HTR-8/SVneo (cell line): ENCODE measurements at places on chromosomes 5 and 9.

DNA sequence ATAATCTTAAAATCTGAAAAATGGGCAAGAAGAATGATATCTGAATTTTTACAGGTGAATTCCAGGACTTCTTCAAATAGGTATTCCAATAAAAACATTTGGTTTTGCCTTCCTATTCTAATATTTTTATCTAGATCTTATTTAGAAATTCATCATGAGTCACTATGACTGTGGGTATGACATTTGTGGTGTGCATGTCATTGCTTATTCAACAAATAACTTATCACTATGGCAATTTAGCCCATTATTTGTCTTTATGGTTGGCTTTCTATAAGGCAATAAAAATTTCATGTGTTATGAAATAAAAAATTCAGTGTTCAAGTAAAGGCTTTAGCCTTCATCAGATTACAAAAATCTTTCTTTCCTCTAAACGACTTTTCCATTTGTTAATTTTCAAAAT lies 1139.6 kb upstream of the NUDT12 start:
- DNase-seq: no peak

DNA sequence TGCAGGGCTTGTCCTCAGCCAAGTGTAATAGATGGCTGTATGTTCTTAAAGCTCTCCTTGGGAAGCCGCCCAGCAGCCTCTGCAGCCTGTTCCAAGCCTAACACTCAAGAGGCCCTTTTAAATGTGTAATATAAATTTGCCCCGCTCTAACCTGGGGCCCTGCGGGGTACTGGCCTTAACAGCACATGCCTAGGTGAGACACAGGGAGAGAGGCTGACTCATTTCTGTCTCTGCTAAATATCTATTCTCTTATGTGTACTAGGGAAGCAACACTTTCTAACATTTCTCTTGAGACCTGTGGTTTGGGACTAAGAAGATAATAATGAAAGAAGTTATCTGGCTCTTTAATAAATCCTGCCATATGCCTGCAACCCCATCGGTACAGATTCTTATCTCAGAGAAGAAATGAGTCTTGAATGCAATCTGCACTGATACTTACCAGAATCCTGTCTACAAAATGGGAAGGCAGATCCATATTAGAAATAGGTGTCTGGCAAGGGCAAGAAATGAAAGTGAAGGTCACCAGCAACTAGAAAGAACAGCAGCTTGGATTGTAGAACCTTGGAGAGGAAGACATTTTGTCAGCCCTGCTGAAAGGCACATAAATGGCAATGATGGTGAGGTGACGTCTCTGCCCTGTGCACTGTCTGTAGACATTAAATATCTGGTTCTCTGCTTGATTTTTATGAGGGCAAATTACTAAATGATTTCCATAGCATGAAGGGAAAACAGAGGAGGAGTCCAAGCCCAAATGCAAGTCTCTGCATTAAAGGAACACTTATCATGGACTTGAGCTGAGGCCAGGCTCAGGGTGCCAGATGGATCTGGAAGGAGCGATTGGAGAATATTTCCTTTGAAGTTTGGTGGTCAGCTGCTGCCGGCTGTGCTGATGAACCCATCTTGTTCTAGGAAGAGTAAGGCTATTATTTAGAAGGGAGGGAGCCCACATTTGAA lies 14.5 kb upstream of the TGFBI start:
- no peak for DNase-seq

DNA sequence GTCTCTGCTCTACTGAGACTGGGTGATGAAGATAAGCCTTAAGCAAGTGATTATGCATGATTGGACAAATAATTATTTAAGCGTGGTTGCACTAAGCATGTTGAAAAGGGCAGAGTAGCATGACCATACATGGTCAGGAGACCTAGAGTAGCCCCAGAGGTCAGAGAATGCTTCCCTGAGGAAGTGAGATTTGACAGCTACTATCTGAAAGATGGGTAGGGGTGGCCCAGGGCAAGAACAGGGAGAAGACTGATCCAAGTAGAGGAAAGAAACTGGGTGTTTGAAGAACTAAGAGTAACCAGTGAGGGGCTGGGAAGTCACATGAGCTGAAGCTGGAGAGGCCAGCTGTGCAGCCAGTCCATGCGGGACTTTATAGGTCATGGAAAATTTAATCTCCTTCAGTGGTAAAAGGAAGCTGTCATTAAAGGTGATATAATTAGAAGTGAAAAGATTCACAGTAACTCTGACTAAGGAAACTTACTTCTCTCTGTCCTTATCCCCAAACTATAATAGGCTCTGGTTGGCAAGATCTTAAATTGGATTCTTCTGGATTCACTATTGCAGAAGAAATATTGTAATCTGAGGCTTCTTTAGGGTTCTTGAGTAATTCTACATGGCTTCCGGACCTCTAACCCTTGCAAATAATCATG lies 35.2 kb downstream of the YIPF5 start:
- DNase-seq: no peak

- no peak for DNase-seq
Observed at GRCh38 chr5:135986401-135986800, 31.6 kb upstream of the LECT2 start.

DNA sequence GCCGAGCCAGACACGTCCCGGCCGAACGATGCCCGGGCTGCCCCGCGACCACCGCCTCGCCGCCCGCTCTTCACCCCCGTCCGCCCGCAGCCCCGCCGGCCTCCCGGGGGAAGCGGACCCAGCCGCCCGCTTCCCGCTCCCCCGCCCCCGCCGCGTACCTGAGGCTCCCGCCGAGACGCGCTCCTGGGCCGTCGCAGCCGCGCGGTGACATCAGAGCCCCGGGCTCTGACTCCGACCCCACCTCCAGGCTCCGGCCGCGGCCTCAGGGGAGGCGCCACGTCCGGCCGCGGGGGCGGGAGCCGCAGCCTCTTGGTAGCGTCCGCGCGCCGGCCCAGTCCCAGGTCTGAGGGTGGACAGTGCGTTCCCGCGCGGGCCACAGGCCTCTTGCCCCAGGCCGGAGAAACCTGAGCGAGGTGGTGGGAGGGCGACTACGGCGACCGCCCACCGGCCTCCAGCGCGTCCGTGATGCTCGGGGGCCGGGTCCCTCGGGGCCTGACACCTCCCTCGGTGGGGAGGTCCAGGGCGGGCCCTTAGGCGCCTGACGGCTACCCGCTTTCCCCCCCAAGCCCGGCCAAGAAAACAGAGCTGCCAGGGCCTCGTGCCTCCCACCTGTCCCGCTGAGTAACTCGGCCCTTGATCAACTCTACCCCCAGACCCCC lies at the start of gene SHROOM1:
Gene SHROOM1, minus strand, starts transcription at position 212 of the 659 bp plus-strand sequence. CDS start 4,507 bp downstream, outside the sequence.
- DNase-seq: peak; percentile 79

DNA sequence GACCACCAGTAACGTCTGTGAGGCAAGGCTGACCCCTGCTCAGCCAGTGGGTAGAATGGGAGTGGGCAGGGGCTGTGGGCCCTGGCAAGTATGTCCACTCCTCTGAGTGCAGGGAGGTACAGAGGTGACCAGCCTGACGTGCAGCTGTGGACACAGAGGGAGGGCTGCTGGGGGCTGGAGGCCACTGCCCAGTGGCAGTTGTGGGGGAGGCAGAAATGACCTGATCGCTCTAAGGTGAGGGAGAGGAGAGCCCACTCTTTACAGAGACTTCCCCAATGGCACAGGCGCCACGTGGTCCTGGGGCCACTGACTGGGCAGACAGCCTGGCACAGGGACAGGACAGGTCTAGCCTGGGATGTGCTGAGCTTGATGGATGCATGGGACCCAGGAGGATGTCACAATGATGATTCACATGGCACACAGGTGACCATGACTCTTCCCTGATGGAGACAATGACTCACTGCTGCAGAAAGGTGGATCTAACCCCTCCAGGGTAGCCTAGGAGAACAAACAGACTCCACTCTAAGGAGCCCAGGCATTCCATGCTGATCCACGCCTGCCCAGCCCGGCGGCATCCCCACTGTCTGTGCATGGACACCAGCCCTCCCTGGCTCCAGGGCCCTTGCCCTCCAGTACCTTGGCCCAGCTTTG lies 7.7 kb downstream of the LPCAT1 start:
- DNase-seq: no peak

- DNase-seq: peak; percentile 62
Observed at GRCh38 chr5:27124590-27124989, 86.2 kb upstream of the CDH9 start.

- no peak for DNase-seq
Observed at GRCh38 chr9:90121762-90122161, 517.0 kb downstream of the GADD45G start.

- no peak for DNase-seq
Observed at GRCh38 chr5:171808951-171809350, 23.3 kb downstream of the SMIM23 start.

DNA sequence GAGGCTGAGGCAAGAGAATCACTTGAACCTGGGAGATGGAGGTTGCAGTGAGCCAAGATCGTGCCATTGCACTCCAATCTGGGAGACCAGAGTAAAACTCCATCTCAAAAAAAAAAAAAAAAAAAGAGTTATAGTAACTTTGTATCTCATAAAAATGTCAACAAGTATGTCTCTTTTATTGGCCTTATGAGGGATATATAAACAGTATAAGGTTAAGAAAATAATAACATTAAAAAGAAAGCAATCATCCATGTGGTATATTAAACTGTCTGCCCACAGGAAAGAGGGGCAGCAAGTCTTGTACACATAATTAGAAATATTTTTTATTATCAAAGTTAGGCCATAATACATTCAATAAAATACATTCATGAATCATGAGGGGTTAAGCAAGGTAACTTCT lies 259.4 kb upstream of the KLF9 start:
- no peak for DNase-seq

GRCh38 chr9:137435980-137436760 lies 5.0 kb downstream of the ENTPD8 start:
- peak; percentile 84 for DNase-seq

DNA sequence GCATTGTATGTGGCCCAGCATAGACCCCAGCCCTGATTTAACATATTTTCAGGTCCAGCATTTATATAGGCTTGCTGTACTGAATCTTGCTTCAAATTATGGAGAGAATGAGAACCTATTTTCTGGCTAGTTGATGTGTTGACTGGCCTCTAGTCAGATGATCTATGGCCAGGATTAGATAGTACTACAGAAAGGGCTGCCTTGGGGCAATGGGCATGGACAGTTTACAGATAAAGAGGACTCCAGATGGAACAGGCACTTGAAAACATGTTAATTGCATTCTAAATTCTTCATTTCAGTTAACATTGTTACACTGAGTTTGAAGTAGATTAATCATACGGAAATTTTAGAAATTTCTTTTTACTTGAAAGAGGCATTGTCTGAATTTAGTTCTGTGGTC lies 61.5 kb downstream of the RAB14 start:
- DNase-seq: no peak

- DNase-seq: no peak
Observed at GRCh38 chr5:77853353-77853907, 77.3 kb upstream of the TBCA start.

DNA sequence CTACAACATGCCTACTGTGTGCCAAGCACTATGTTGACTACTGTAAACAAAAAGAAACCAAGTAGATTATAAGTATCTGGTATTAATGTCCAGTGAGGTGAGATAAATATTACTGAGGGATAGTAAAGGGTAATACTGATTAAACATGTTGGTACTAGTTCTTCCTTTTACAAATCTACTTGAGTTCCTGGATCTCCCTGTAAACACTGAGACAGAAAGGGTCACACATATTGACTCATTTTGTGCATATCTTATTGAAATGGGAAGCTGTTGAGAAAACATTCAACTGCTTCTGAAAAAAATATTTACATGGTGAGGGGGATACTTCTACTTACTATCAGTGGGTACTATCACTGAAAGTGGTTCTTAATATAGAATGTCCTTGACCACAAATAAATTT lies 24.3 kb downstream of the EFNA5 start:
- DNase-seq: no peak

DNA sequence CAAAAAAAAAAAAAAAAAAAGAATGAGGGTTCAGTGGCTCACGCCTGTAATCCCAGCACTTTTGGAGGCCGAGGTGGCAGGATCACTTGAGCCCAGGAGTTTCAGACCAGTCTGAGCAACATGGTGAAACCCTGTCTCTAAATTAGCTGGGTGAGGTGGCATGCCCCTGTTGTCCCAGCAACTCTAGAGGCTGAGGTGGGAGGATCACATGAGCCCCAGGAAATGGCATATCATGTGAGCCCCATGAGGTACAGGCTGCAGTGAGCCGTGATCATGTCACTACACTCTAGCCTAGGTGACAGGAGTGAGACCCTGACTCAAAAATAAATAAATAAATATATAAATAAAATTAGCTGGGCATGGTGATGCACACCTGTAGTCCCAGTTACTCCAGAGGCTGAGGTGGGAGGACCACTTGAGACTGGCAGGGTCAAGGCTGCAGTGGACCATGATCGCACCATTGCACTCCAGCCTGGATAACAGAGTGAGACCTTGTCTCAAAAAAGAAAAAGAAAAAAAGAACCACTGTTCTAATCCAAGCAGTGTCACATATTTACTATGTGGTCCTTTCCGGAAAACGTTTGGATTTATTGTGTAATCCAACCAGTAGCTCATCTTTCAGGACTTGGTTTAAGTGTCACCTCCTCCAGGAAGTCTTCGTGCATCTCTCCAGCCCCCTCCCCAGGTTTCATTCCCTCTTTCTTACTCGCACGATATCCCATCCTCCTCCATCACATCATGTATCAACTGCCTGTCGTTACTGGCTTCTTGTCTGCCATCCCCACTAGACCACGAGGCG lies 12.3 kb upstream of the SPOUT1 start:
- no peak for DNase-seq

GRCh38 chr9:93138171-93138764 lies 4.2 kb upstream of the NINJ1 start:
- no peak for DNase-seq

- DNase-seq: no peak
Observed at GRCh38 chr5:164289526-164289925, 784.1 kb downstream of the MAT2B start.

DNA sequence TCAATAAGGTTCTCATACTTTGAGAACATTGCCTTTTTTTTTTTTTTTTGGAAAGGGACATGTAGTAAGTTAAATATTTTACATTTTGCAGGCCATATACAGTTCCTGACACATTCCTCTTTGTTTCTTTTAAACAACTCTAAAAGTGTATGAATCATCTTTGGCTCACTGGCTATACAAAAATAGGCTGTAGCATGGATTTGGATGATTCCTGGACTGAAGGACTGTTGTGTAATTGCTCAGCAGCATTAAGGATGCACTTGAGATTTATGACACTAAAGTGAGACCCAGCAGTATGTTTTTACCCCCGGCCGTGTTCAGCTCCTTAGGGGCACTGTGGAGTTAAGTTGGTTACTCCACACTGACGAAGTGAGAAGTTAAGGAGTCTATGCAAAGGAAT lies 41.3 kb downstream of the VPS13A start:
- peak; percentile 28 for DNase-seq

GRCh38 chr9:36924071-36924470 lies 110.0 kb downstream of the PAX5 start:
- peak; percentile 85 for DNase-seq

DNA sequence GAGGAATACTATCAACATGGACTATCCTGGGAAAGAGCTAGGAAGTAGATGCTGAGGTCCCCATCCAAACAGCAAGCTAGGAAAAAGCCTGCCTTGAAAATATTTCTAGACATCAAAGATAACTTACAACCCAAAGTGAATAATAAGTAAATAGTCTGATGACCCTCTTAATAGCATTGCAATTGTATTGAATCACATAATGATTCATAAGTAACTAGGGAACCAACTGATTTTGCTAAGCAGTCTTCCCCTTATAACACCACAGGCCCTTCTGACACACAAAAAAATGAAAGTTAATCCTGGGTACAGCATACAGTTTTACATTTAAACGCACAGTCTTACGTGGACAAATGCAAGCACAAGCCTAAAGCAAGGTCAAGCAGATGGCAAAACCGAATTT lies 199.3 kb downstream of the RFK start:
- DNase-seq: no peak
